Stimulated activated CD4-positive, alpha-beta T cell treated with anti-CD3 and anti-CD28 coated beads, Interleukin-4, amount 100 ng/mL, for 4 hours (primary cell): ENCODE measurements at places on chromosomes 5 and 9.

DNA sequence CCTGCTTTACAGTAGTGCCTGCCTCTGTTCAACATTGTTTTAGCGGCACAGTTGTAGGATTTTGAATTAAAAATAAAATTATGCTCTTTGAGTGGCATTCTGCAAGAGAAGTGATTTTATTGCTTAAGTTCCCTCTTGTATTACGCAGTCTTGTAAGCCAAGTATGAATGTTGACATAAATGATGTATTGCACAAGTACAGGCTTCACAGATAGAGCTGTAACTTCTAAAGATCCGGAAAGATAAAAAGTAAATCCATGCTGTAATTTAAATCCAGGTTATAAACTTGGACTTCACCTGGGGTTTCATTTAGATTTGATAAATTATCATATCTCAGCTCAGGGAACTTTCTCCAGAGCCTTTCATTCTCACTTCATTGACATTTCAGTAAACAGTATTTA is 1114.7 kb downstream of the PTPRD start:
- no peak for DNase-seq

- no peak for DNase-seq
These were observed 556 bp downstream of the PCDHGC3 start for GRCh38 chr5:141476132-141476911.

DNA sequence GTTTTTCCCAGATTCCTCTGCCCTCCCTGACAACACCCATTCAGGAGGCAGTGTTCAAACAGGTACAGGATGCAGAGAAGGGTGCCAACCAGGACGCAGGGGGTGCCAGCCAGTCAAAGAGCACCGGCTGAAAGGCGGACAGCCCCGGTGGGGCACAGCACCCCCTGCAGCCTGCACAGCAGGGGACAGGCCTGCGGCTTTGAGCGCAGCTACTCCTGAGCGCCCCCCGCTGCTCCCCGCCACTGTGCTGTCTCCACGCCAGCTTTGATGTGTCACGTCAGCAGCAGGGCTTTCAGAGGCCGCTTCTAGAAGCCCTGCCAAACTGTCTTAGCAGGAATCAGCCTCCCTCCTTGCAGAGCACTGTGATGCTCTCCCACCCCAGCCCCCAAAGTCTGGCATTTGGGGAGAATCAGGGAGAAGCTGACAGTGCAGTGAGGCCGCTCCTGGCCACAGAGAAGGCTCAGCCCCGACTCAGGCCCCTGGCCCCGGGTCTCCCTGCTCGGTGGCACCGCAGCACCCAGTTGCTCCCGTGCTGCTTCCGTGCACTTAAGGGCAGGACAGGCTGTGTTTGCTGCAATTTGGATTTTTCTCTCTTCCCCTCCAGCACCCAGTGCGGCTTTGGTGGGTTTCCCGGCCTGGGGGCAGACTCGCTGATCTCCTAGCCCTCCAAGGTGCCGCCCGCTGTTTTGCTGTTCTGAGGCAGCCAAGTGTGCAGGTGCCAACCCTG is 20.3 kb downstream of the AK8 start:
- DNase-seq: no peak

- DNase-seq: no peak
These were observed 30.1 kb upstream of the LRRC14B start for GRCh38 chr5:160921-161802.

DNA sequence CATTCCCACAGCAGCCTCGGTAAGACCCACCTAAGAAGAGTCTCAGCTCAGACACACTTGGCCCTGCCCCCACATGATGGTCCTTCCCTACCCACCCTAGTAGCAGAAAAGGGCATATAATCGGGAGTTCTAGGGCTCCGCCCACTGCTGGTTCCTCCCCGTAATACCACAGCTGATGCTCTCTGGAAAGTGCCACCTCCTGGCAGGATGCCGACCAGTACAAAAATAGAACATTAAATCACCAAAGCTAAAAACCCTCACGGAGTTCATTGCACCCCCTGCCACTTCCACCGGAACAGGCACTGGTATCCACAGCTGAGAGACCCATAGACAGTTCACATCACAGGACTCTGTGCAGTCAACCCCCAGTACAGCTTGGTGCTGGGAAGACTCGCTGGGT is 271.3 kb downstream of the KIAA0825 start:
- DNase-seq: no peak

DNA sequence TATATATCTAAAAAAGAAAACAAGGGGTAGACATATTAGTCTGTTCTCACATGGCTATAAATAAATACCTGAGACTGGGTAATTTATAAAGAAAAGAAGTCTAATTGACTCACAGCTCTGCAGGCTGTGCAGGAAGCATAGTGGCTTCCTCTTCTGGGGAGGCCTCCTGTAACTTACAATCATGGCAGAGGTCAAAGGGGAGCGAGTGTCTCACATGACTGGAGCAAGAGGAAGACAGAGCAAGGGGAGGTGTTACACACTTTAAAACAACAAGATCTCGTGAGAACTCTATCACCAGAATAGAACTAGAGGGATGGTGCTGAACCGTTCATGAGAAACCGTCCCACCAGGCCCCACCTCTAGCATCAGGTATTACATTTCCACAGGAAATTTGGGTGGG is 616.8 kb downstream of the TLE4 start:
- no peak for DNase-seq
